ENCODE measurements at places on chromosomes 5 and 9.

DNA sequence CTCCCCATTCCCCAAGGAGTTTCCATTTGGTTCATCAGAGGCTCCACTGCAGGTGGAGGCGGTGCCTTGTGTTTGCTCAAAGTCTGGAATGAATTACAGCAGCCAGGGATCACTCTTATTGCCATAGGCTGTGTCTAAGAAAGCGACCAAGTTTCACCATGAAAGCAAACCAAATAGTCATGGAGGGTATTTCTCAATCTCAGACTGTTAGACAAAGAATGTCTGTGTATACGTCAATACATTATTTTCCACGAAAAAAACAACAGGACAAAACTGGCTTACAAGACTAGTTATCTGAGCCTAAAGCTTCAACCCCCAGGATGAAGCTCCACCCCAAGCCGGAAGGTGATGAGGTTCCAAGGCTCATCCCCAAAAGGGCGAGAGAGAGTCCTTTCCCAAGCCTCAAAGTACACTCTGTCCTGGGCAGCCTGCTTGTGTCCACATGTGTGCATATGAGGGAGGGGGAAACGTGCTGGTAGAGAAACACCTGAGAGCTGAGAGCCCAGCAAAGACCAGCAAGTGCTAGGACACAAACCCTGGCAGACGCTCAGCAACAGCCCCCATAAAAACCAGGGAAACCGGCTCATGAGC is 4.3 kb downstream of the B4GALT1 start:
- no peaks in the 10 kb centered on the region for H3K36me3 ChIP-seq
- DNase-seq: no peak
- no peaks in the 10 kb centered on the region for H3K27me3 ChIP-seq
- peak overlapping the region; percentile 40 for H3K4me3 ChIP-seq
- peaks cover 87% of the 10 kb centered on the region for H3K4me1 ChIP-seq

- H3K36me3 ChIP-seq: peaks cover 20% of the 10 kb centered on the region
- peaks cover 15% of the 10 kb centered on the region for H3K4me1 ChIP-seq
- DNase-seq: peak; percentile 76
- peak within 1 kb of the TSS; percentile 85 for H3K4me3 ChIP-seq
- no peaks in the 10 kb centered on the region for H3K27me3 ChIP-seq
Observed at GRCh38 chr5:180860887-180861822, at the start of gene ZFP62. ZFP62 (minus strand) TSS chr5:180861276; CDS start chr5:180861219, 57 bp downstream.

DNA sequence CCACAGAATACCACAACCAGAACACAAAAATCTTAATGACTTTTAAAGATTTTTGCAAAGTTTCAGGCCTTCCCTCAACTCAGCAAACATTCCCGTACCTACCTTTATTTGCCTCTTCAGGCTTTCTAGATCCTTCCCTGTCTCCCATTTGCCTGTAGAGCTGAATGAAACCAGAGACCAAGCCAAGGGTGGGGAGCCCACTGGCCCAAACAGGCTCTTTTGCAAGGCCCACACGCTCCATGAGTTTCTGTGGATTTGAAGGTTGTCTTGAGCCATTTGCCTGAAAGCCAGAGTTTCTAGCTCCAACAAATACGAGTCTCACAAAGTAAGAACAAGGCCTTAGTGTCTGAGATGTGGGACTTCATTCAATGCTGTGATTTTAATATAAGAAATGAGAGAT is 107.8 kb downstream of the GAS1 start:
- no peak overlapping the region for H3K4me3 ChIP-seq
- DNase-seq: no peak
- H3K27ac ChIP-seq: no peak overlapping the region

DNA sequence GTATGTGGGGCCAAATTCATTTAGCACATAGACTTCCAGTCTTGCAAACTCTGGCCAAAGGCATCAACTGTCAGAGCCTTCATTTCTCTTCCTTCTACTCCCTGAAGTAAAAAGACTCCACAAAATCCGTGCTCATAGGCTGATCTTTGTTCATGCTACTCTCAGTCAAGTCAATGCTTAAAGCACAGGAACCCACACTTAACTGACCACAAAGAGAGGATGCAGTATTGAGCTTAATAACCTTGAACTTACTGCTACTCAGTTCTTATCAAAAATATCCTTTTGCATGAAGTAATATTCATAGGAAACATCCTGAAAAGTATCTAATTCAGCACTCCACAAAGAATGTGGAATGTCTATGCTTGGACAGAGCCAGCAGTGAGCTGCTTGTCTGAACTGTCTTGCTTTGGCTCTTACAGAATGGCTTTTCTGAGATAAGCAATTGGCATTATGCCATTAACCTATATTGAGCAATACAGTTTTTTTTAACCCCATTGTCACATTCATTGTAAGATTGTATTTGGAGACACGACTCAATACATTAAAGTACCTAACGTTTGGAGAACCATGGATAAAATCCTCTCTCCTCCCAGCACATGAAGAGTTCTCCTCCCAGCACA is 21.7 kb downstream of the LPAR1 start:
- H3K4me1 ChIP-seq: peaks cover 18% of the 10 kb centered on the region
- no peaks in the 10 kb centered on the region for H3K36me3 ChIP-seq
- H3K27me3 ChIP-seq: no peaks in the 10 kb centered on the region
- H3K27ac ChIP-seq: no peak overlapping the region
- no peak overlapping the region for H3K4me3 ChIP-seq
- DNase-seq: no peak

GRCh38 chr9:105425816-105426433 is 21.9 kb upstream of the FSD1L start:
- no peak overlapping the region for H3K27ac ChIP-seq
- DNase-seq: no peak

DNA sequence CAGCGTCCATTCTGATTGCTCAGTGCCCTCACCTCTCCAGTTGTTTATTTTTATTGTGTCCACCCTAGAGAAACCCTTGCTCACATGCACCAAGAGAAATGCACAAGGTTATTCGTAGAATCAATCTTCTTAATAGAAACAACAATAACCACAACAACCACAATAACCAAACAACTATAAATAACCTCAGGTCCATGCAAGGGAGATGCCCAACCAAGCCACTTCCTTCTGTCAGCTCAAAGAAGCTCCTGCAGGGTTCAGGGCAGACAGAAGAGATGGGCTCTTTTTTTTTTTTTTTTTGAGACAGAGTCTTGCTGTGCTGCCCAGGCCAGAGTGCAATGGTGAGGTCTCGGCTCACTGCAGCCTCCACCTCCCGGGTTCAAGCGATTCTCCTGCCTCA is 14.9 kb upstream of the TCOF1 start:
- peaks cover 11% of the 10 kb centered on the region for H3K4me1 ChIP-seq
- H3K27ac ChIP-seq: no peak overlapping the region
- H3K27me3 ChIP-seq: no peaks in the 10 kb centered on the region
- DNase-seq: no peak

DNA sequence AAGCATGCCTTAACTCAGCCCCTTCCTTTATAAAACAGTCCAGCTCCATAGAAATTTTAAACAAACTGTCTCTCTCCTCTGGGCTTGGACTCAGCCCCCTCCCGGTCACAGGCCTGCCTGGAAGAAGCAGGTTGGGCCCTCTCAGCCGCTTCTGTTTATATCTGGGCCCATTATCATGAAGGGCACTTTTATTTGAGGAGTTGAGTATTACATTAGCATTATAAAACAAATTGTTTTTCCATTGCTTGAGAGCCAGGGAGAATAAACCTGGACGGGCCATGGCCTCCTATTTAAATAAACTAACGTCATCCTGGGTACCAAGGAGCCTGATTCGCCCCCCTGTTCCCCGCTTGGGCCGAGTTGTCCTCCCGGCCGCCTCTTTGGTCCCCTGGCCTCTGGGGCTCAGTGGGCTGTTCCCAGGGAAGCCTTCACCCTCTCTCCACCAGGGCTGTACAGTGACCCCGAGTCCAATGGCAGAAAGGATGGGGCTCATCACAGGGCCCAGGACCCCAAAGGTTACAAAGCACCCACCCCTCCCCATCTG is 13.2 kb downstream of the IRX2 start:
- peak overlapping the region; percentile 36 for H3K4me3 ChIP-seq
- peaks cover 3% of the 10 kb centered on the region for H3K36me3 ChIP-seq
- H3K4me1 ChIP-seq: peaks cover 15% of the 10 kb centered on the region
- no peak for DNase-seq
- H3K27ac ChIP-seq: no peak overlapping the region

GRCh38 chr5:170315154-170315553 is 17.6 kb upstream of the LCP2 start:
- H3K36me3 ChIP-seq: no peaks in the 10 kb centered on the region
- no peak overlapping the region for H3K27ac ChIP-seq
- peaks cover 3% of the 10 kb centered on the region for H3K27me3 ChIP-seq

- no peaks in the 10 kb centered on the region for H3K27me3 ChIP-seq
- H3K36me3 ChIP-seq: peaks cover 6% of the 10 kb centered on the region
- no peak overlapping the region for H3K4me3 ChIP-seq
- peak overlapping the region; percentile 21 for H3K27ac ChIP-seq
Observed at GRCh38 chr9:33155393-33155792, 11.7 kb downstream of the B4GALT1 start.

- no peaks in the 10 kb centered on the region for H3K27me3 ChIP-seq
- H3K4me1 ChIP-seq: peaks cover 30% of the 10 kb centered on the region
- H3K36me3 ChIP-seq: peaks cover under 1% of the 10 kb centered on the region
- no peak for DNase-seq
- no peak overlapping the region for H3K27ac ChIP-seq
Observed at GRCh38 chr5:113694576-113694975, 181.1 kb downstream of the YTHDC2 start.

- no peaks in the 10 kb centered on the region for H3K27me3 ChIP-seq
- no peak for DNase-seq
- no peaks in the 10 kb centered on the region for H3K36me3 ChIP-seq
Observed at GRCh38 chr5:38585816-38586215, 29.4 kb upstream of the LIFR start.

DNA sequence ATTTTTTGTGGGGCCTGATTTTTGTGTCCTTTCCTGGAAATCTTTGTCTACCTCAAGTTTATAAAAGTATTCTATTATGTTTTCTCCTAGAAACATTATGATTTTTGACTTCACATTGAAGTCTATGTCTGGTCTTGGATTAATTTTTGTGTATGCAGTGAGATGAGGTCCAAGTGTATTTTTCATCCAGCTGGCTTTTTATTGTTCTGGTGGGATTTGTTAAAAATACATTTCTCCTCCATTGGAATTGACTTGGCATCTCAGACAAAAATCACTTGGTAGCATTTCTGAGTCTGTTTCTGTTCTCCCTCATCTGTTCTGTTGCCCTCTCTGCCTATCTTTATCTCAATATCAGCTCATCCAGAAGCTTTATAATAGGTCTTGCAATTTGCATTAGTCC is 109.0 kb downstream of the IRX1 start:
- no peak overlapping the region for H3K27ac ChIP-seq
- H3K27me3 ChIP-seq: peaks cover 25% of the 10 kb centered on the region
- DNase-seq: no peak
- no peak overlapping the region for H3K4me3 ChIP-seq
- no peaks in the 10 kb centered on the region for H3K36me3 ChIP-seq

GRCh38 chr5:104128348-104128747 is 565.8 kb upstream of the NUDT12 start:
- DNase-seq: no peak
- no peak overlapping the region for H3K4me3 ChIP-seq
- no peaks in the 10 kb centered on the region for H3K27me3 ChIP-seq
- H3K36me3 ChIP-seq: no peaks in the 10 kb centered on the region
- H3K4me1 ChIP-seq: peaks cover 6% of the 10 kb centered on the region

- DNase-seq: no peak
- no peaks in the 10 kb centered on the region for H3K27me3 ChIP-seq
- peaks cover 19% of the 10 kb centered on the region for H3K4me1 ChIP-seq
- peak overlapping the region; percentile 97 for H3K27ac ChIP-seq
- H3K4me3 ChIP-seq: peak overlapping the region; percentile 93
- peaks cover 9% of the 10 kb centered on the region for H3K36me3 ChIP-seq
Observed at GRCh38 chr9:128946571-128947276, 679 bp downstream of the DOLK start.

- no peaks in the 10 kb centered on the region for H3K4me1 ChIP-seq
- H3K36me3 ChIP-seq: no peaks in the 10 kb centered on the region
- no peak overlapping the region for H3K4me3 ChIP-seq
- peaks cover 16% of the 10 kb centered on the region for H3K27me3 ChIP-seq
- DNase-seq: no peak
Observed at GRCh38 chr5:160500786-160501779, 79.4 kb downstream of the PTTG1 start.

- peaks cover 4% of the 10 kb centered on the region for H3K36me3 ChIP-seq
- peaks cover 16% of the 10 kb centered on the region for H3K4me1 ChIP-seq
- no peak for DNase-seq
- no peaks in the 10 kb centered on the region for H3K27me3 ChIP-seq
- H3K4me3 ChIP-seq: no peak overlapping the region
- H3K27ac ChIP-seq: no peak overlapping the region
Observed at GRCh38 chr9:3492214-3492613, 33.6 kb downstream of the RFX3 start.

GRCh38 chr5:119340597-119341218 is 15.1 kb upstream of the TNFAIP8 start:
- peaks cover 29% of the 10 kb centered on the region for H3K4me1 ChIP-seq
- H3K27me3 ChIP-seq: no peaks in the 10 kb centered on the region
- peaks cover 2% of the 10 kb centered on the region for H3K36me3 ChIP-seq

GRCh38 chr5:42992088-42992879 is 47.8 kb downstream of the ANXA2R start:
- no peaks in the 10 kb centered on the region for H3K36me3 ChIP-seq
- peaks cover 12% of the 10 kb centered on the region for H3K4me1 ChIP-seq
- peak; percentile 61 for DNase-seq
- H3K27ac ChIP-seq: peak overlapping the region; percentile 82

DNA sequence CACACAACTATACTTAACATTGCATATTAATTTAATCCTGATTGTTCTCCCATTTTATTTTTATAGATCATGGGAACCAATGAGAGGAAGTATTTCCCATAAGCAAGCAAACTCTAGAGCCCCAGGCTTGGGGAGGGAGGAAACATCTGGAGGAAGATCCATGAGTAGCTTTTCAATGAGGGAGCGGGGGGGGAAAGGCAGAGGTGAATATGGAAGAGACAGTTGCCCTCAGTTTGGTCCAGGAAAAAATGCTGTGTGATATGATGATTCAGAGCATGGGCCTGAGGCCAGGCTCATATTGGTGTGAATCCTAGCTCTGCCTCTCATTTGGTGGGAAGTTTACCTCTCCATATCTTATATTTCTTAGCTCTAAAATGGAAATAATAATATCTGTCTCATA is 42.2 kb upstream of the ALDOB start:
- peaks cover 4% of the 10 kb centered on the region for H3K27me3 ChIP-seq
- H3K36me3 ChIP-seq: peaks cover 2% of the 10 kb centered on the region
- H3K27ac ChIP-seq: no peak overlapping the region
- H3K4me3 ChIP-seq: no peak overlapping the region

DNA sequence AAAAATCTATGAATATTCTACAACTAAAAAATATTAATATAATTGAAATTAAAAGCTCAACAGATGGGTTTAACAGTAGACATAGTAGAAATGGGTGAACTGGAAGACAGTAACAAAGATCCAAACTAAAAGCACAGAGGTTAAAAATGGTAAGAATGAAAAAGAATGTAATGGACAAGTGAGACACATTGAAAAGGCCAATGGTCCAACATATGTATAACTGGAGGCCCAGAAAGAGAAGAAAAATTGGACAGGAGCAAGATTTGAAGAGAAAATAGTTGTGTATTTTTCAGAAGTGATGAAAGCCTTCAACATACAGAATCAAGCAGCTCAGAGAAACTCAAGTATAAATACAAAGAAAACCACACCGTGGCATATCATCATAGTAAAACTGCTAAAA is 58.6 kb downstream of the PCDHGC5 start:
- H3K36me3 ChIP-seq: peaks cover 61% of the 10 kb centered on the region
- no peaks in the 10 kb centered on the region for H3K4me1 ChIP-seq
- no peak for DNase-seq

Measured in mesothelial cell of epicardium (in vitro differentiated cells).